ENCODE measurements at places on chromosomes 16 and 17. TPM values are rescaled to one million over a fixed set of nuclear protein-coding genes. Genes with fewer than 3 reads are reported as not detected.

GRCh38 chr16:81547194-81547938 is 102.8 kb downstream of the CMIP start:
- DNase-seq, result no peak

GRCh38 chr17:56795221-56795865 is 38.4 kb downstream of the C17orf67 start:
- DNase-seq, result no peak

DNA sequence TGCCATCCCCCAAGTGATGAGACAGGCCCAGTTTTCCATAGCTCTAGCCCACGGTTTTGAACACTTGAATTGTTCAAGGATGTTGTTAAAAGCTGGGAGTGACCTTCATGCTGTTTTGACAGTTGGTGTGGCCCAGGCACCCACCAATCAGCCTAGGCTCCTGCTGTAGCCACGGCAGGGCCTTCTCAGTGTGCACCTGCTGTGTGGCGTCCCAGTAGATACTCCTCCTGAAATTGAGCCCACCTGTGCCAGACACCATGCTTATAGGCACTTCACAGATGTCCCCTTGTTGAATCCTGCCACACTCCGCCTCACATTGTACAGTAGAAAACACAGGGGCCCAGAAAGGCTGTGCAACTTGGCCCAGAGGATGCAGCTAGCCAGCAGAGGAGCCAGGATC is 86.4 kb downstream of the SOCS1 start:
- DNase-seq, result no peak

DNA sequence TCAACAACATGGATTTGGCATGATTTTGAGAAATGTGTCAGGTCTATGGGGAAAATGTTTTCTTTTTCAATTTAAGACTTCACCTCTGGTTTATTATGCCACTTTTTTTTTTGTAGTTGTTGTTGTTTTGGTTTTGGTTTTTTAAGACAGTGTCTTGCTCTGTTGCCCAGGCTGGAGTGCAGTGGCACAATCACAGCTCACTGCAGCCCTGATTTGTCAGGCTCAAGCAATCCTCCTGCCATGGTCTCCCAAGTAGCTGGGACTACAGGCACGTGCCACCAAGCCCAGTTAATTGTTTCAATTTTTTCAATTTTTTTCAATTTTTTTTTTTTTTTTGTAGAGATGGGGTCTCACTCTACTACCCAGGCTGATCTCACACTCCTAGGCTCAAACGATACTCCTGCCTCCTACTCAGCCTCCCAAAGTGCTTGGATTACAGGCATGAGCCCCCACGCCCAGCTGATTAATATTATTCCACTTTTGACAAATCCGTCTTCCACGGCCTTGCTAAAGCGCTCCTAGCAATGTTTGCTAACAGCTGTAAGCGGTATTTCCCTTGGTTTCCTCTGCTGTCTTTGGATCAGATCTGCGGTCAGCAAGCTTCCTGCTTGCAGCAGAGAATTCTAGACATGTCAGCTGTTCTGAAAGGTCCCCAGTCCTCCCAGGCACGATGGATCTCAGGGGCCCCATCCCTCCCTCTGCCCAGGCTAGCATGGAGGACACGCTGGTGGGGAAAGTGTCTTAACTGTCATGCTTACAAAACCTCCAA is 7.0 kb upstream of the MILR1 start:
- no peak for DNase-seq

DNA sequence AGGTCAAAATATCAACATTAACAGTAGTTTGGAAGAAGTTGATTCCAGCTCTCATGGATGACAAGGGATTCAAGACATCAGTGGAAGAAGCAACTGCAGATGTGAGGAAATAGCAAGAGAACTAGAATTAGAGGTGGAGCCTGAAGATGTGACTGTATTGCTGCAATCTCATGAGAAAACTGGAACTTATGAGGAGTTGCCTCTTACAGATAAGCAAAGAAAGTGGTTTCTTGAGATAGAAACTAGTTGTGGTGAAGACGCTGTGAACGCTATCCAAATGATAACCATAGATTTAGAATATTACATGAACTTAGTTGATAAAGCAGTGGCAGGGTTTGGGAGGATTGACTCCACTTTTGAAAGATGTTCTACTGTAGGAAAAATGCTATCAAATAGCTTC is 67.8 kb downstream of the GOSR1 start:
- DNase-seq, result no peak

- DNase-seq, result no peak
These were observed 84.6 kb downstream of the PARN start for GRCh38 chr16:14545346-14545884.

DNA sequence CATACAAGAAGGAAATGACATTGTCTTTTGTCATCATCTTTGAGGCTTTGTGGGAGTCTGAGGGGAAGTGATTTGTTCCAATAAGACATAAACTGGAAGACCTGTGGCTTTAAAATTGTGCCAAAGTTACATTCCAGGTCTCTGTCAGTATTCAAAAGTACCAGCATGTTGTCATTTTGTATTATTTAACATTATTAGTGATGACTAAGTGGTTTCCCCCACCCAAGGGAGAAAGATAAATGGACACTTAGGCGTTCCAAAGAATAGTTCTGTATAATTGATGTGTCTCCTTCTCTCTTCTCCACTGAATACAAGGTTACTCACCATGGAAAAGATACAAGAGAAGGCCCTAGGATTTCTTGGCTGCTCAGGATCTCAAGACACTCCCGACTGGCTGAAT is 3.8 kb downstream of the CFAP97D1 start:
- no peak for DNase-seq

GRCh38 chr16:4957420-4957719 is 760 bp upstream of the SEC14L5 start:
- DNase-seq, result no peak

- no peak for DNase-seq
These were observed 6.0 kb upstream of the KCNH6 start for GRCh38 chr17:63516910-63517824.

DNA sequence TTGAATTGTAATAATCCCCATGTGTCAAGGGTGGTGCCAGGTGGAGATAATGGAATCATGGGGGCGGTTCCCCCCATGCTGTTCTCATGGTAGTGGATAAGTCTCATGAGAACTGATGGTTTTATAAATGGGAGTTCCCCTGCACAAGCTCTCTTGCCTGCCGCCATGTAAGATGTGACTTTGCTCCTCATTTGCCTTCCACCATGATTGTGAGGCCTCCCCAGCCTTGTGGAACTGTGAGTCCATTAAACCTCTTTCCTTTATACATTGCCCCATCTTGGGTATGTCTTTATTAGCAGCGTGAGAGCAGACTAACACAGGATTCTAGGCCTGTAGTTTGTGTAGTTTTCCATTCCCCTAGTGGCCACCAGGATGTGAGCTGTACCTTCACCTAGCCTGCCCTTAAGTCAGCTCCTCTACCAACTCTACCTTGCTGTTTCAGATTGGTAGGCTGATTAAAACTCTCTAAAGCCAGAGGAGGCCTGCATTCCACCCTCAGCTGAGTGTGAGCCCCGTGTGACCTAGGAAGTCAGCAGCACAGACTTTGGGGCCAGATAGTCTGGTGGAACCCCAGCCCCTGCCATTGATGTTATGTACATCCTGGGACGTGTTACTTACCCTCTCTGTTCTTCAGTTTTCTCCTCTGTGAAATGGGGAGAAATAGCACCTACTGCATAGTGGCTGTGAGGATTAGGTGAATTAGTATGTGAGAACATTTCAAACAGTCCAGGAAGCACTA is 252.4 kb upstream of the CACNG5 start:
- DNase-seq, result no peak

MAF gene
- 5.4 TPM for total RNA-seq

DNA sequence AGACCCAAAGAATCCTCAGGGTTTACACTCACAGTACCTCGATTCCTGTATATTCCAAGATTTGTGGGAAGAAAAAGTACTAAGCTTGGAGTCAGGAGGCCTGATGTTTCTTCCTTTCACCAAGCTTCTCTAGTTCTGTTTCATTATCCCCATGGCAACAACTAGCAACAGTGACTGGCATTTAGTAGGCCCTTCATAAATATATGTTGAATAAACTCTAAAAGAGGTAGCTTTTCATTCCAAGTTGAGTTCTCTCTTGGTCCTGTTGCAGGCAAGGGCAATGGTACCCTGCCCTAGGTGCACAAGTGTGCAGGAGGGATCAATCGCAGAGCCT is 527 bp upstream of the UBE2Z start:
- DNase-seq, result no peak

DNA sequence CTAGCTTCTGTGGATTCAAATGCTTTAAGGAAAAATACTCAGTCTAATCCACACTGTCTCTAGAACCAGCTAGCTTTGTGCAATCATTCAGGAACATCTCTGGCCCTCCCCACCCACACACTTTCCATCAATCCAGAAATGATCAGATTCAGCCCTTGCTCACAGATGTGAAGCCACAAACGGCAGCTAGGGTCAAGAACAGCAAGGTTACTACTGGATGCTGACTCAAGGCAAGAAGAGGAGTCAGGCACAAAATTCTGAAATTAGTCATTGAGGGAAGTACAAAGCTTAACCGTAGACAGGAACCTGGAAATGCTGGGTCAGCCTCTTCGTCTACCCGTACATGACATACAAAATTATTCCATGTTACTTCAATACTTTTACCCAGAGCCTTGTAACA is 174.6 kb downstream of the CDH13 start:
- DNase-seq, result no peak

CMTR2 gene
- total RNA-seq, result 12.5 TPM
